Cortex of kidney (tissue), 1 donor: ENCODE measurements at places on chromosomes 2 and 18.

GRCh38 chr2:58304843-58305242 lies 63.7 kb upstream of the FANCL start:
- no peak for DNase-seq

DNA sequence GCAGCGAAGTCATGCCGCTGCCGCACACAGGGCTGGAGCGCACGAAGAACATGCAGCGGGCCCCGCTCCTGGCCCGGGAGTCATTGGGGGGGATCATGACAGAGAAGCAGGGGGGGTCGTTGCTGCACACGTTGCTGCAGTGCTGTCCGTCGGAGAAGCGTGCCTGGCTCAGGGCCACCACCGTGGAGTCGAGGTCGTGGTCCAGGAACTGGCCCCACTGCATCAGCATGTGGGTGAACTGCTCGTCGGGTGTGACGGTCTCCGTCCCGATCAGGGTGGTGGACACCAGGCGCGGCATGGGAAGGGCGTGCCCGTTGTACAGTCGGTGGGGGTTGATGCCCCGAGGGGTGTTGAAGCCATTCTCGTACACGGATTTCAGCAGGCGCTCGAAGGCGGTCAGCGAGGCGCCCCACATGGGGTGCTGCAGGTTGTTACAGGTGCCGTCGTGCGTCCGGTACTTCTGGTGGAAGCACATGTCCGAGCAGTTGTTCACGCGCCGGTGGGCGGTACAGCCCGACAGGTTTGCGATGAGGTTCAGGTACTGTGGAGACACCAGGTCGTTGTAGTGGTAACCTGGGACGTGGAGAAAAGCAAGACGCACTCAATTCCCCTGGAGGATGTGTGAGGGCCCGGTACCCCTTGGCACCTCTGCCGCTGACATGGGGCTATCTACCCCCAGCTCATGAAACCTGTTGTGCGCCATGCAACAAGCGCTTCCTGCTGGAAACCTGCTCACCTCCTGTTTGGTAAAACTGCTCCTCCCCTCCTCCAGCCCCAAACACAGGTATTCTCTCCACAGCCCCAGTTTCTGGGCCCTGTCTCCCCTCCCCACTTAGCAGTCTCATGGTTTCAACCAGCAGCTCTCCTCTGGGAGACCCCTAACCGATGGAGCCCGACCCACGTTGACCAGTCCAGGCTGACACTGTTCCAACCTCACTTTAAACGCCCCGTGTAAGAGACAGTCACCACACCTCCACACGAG lies 94.9 kb downstream of the PXDN start:
- no peak for DNase-seq

DNA sequence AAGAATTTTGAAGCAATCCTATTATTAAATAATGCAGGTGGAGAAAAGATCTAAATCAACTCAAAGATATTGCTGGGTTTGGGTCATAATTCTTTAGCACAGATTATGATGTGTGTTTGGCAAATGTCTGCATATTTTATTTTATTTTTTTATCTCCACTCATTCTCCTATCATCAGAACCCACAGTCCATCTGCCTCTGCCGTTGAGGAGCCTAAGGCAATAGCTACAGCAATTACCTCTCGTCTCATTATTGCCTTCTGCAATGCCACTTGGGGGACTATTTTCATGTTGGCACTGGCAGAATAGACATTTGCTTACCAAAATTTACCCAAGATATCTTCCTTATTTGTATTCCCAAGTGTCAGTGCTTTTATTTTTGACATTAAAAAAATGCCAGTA lies 815.9 kb upstream of the CNTNAP5 start:
- no peak for DNase-seq

DNA sequence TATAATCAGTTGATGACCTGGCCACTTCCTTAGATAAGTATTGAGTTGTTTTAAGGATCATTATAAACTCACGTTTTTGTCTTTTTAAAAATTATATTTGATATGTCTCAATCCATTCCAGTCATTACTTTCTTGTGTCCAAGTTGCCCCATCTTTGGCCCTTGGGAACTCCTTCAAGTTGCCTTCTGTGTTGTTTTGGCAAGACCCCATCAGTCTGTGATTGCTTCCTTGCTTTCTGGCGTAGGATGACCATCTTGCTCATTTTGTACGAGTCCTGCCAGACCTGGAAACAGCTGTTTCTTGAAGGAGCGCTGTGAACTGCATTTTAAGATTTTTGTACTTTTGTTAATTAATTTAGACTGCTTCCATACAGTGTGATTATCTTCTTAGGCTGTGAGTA lies 68.9 kb upstream of the ITM2C start:
- no peak for DNase-seq

DNA sequence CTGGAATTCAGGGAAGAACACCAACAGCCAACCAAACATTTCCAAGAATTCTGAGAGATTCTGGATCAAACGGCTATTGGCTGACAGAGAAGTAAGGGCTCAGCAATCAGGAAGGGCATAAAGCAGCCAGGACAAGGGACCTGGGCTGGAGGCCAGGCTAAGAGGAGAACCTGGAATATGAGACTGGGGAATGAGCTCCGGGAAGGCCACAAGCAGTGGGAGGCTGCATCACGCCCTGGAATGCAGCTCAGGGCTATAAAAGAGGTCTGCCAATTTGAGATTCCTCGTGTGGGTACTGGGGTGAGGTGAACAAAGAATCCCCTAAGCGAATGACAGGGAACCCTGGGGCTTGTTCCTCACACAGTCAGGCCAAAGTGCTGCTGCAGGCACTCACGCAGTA lies 60.4 kb downstream of the ANO7 start:
- no peak for DNase-seq

GRCh38 chr2:50707196-50707595 lies 324.7 kb downstream of the NRXN1 start:
- DNase-seq = no peak
